ENCODE measurements at places on chromosomes 12 and 14. TPM values are rescaled to one million over a fixed set of nuclear protein-coding genes. Genes with fewer than 3 reads are reported as not detected.

The SLC7A7 gene
- total RNA-seq = 24.9 TPM

The KCNMB4 gene
- total RNA-seq = 1.1 TPM

The ACSS3 gene
- total RNA-seq = 4.1 TPM

The SMOC1 gene
- total RNA-seq = not detected

The KLRG1 gene
- total RNA-seq = 2.5 TPM

DNA sequence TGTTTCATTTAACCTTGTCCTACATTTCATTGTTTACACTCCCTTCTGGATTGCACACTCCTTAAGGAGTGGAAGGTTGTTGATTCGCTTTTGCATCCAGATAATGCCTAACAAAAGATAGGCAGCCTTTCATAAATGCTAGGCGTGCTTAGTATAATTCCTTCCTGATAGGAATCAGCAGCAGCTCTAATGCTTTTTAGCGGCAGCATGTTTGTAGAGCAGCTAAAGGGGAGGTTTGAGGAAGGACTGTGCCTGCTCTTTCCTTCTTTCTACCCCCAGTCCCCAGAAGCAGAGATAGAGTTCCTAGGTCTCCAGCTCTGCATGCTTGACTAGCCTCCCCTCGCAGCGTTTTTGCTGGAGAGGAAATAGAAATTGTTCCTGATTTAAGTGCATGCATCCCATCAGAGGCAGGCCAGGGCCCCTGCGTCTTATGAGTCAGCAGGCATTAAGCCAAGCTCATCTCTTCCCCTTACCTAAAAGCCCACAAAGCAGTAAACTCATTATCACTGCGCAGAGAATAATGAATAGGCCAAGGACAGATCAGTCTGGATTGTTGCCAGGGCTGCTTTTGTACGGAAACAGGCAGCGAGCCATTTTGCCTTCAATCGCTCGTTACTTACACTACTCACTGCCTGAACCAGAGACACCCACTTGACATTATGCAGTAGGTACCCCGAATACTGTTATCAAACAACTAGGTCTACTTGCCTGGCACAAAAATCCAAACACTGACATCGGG is 14.0 kb upstream of the TBPL2 start:
- peak; percentile 68 for DNase-seq

GRCh38 chr14:73723797-73724661 is 9.8 kb upstream of the PNMA1 start:
- DNase-seq = no peak

DNA sequence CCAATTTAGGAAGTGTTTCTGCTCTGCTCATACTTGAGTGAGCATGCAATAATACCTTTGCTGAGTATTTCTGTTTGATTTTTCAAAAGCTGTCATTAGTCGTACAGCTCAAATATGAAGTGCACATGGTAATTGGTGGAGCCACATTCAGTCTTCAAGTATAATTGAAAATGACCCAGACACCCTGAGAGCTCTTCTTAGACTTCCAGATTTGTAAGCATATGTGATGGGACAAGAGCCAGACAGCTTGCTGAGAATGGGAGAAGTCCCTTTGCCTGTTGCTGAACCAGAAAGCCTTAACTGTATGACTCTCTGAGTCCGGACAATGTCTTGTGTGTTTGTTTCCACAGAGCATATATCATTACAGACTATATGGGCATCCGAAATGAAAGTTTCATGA is 307.3 kb downstream of the TMEM117 start:
- no peak for DNase-seq

DNA sequence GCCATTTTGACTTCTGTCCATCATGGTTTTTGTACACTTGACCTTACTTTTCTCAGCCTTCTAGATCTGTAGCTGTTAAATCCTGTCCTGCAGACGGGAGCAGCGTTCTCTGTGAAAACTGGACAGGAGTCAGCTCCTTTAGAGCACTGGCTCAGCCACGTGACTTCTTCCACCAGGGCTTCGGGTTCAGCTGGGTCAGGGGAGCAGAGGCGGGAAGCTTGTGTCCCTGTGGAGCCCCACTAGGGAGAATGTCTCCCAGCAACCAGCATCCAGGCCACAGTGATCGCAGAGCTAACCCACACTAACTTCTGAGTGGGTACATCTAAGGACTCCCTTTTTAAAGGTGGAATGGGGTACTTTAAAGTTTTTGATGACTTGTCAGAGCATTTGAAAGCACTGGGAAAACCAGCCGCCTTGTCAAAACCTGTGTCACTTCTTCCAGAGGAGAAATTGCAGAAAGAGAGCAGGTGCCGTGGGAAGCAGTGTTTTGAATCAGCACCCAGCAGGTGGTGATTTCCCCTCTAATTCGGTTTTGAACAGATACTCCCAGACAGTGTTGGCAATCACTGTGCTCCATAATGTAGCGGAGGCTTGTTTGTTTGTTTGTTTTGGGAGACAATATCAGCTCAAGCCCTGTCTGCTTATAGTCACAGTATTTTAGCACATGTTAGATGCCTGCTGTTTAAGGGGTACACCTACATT is 17.9 kb downstream of the DERA start:
- no peak for DNase-seq

DNA sequence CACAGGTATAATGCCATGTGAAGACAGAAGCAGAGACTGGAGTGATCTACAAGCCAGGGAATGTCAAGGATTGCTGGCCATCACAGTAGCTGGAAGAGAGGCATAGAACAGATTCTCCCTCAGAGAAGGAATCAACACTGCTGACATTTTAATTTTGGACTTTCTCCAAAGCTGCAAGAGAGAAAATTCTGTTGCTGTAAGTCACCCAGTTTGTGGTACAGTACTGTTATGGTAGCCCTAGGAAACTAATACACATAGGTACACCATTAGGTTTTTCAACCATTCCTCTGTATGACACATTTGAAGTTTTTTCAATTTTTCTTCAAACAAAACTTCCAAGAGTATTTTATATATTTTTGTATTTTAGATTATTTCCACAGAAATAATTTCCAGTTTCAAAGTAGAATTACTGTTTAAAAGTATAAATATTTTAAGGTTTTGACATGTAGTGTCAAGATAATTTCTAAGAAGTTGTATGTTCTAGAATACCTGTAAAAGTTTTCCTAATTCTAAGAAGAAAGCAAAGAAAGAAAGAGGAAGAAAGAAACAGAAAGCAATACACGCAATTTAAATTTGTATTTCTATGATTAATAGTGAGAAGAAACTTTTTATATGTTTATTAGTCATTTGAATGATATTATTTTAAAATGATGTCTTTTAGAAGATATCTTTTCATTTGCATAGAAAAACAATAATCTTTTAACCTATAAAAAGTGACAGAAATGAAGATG is 64.9 kb upstream of the CATSPERB start:
- no peak for DNase-seq

DNA sequence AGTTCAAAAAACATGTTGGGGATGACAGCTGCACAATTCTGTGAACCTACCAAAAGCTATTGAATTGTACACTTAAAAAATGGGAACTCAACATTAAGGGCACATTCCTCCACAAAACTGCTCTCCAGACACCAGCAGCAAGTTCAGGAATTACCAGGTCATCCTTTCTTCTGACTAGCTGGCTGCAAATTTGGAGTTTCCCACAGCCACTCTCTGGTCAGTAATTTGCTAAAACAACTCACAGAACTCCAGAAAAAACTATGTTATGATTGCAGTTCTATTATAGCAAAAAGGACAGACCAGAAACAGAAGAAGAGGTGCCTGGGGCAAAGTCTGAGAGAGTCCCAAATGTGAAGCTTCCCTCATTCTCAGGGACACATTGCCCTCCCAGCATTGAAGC is 20.1 kb upstream of the PLEKHD1 start:
- no peak for DNase-seq

GRCh38 chr14:85214471-85214870 is 315.5 kb upstream of the FLRT2 start:
- DNase-seq = no peak

DNA sequence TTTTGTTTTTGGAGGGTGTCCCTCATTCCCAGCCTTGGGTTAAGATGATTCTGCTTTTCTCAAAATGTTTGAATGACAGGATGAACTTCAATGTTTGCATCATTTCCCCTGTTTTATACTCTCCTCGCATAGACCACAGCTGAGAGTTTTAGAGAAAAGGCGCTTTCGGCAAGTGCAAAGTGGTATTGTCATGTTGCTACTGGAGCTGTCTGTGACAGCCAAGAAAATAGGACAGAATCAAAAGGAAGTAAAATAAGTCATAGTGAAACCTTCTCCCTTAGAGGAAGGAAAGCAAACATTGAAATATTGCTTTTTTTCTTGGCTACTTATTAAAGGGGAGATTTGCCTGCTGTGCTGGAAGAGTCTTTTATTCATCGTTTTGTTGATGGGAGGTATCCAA is 33.5 kb upstream of the ARHGAP5 start:
- DNase-seq = no peak

GRCh38 chr12:108905725-108906124 is 25.8 kb downstream of the DAO start:
- no peak for DNase-seq

DNA sequence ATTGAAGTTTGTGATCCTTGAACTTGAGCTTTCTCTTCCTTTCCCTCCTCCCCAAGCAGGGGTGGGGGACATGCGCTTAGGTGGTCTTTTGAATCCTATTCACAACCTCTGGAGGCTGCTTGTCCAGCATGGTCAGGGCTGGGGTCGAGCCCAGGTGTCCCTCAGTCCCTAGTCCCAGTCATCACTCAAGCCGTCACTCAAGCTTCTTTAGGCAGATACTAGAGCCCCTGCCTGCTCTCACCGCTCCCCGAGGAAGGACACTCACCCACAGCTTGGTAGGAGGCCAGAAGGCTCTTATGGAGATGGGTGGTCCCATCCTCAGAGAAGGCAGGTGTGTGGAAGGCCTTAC is 532 bp upstream of the C1RL start:
- no peak for DNase-seq

- DNase-seq = no peak
Measured at GRCh38 chr14:54889919-54890318, 12.7 kb downstream of the GCH1 start.

DNA sequence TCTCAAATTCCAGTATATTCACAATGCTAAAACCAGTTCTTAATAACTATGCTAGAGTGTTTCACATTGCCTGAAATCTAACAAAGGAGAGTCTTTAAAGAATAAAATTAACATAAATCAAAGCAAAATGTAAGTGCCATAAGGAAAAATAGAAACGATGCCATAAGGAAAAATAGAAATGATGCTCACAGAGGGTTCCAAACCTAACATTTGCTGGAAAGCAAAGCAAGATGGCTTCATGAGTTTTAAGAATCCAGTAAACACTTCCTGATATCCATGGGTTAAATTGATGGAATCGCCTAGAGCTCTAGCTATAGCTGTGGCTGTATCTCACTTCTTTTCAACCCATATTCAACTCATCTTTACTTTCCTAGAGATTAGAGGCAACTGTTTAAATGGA is 63.9 kb downstream of the GPR68 start:
- DNase-seq = no peak

DNA sequence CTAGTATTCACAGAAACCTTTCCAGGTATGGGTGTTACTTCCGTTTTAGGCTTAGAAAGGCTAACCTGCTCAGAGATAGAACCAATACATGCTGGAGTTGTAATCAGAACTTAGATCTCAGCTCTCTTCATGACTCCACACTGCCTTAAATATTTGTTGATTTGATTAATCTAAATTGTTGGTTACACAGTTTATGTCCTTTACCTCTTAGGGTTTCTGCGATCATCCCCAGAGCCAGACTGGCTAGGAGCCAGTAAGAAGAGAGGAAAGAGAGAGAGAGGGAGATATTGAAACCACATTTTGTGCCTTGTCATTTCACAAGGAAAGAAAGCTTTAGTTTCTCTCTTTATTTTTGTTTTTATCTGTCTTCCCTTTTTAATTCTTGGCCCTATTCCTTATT is 16.8 kb upstream of the MGP start:
- no peak for DNase-seq

DNA sequence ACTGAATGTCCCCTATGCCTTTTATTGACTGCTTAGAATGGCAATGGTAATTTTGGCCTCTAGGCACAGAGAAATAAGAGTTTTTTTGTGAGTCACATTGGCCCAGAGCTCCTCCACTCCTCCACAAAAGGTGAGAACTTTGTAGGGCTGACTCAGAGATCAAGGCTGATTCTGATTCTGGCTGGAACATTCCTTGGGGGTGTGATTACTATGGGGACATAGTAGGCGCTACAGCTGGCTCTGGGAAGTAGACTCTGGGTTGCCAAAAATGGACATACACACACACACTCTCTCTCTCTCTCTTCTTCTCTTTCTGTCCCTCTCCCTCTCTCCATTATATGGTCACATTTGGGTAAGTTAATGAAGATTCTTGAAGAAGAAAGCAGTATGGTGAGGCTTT is 174.6 kb upstream of the DDHD1 start:
- no peak for DNase-seq

DNA sequence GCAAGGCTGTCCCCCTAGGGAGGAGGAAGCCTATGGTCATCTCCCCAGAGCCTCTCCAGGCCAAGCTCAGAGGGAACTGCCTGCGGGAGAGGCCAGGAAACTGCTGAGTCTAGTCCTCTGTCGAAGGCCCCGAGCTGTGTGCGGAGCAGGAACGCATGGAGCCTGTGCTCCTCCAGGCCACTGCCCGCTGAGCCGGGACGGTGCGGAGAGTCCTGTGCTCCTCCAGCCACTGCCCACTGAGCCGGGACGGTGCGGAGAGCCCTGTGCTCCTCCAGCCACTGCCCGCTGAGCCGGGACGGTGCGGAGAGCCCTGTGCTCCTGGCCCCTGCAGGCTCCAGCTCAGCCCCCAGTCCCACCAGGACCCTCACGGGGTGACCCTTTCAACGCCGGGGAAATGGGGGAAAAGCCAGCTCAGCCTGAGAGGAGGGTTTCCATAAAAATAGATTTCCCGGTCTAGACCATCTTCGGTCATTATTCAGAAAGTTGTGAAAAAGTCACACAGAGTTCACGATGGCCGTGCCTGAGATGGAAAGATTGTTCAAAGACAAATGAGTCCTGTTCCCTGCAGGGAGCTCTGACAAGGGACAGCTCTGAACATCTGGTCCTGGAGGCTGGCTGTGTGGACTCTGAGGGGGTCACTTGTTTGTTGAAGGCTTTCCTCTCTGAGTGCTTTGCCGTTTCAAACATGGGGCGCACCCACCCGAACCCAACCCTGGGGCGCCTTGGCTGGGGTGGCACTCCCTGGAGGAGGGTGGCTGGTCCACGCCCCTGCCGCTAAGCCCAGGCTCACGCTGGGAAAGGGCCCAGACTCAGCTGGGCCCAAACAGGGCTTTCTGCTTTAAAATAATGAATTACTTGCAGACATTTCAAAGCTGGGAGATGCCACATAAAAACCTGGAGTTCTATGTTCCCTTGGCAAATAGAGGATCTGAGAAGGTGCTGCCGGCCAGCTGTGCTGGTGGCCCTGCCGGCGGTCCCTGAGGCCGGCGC is 85.5 kb downstream of the ADGRD1 start:
- DNase-seq = no peak

- no peak for DNase-seq
Measured at GRCh38 chr12:1518591-1519516, 75.5 kb downstream of the FBXL14 start.

GRCh38 chr12:24373004-24373403 is 423.5 kb upstream of the SOX5 start:
- DNase-seq = no peak

DNA sequence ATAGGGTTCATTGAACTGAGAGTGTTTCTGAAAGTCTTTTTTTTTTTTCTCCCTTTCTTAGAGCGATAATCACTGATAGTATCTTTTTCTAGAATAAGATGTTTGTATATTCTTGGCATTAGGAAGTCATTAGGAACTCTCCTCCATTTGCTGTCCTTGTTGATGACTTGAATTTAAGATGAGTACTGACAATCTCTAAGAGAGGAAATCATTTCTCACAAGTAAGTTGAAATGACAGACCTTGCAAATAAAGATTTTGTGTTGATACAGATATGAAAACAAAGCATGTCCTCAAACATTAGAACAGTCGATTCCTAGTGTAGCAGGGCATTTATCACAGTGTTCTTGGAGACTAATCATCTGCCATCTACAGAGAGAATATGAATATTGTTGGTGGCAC is 458.4 kb upstream of the SYT1 start:
- DNase-seq = no peak
